Psoas muscle (tissue), 8 donors: ENCODE measurements at places on chromosomes 12 and 14. TPM values are rescaled to one million over a fixed set of nuclear protein-coding genes. Genes with fewer than 3 reads are reported as not detected.

- DNase-seq = no peak
Observed at GRCh38 chr12:68580911-68581310, 29.8 kb upstream of the RAP1B start.

GRCh38 chr12:20604408-20605067 lies 90.6 kb upstream of the SLCO1C1 start:
- no peak for DNase-seq

DNA sequence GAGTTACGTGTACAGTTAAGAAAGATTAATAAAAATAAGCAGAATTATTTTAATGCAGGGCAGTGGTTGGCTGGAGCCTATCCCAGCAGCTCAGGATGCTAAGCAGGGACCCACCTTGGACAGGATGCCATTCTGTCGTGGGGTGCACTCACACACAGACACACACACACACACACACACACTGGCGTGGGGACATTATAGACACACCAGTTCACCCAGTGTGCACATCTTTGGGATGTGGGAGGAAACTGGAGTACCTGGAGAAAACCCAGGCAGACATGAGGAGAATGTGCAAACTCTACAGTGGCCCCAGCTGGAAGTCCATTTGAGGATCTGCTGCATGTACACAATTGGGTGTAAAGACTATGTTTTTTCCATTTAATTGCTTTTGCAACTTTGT lies 12.8 kb upstream of the IFI27L2 start:
- DNase-seq = no peak

The CCDC175 gene
- polyA plus RNA-seq = not detected

The ASPG gene
- polyA plus RNA-seq = 0.61 TPM

The LLPH gene
- polyA plus RNA-seq = 53.3 TPM

The FAM186B gene
- 1.00 TPM for polyA plus RNA-seq
